ENCODE measurements at places on chromosomes 7 and 10.
A peak's percentile ranks its signal among the peaks of the same experiment; 100 is the strongest.

DNA sequence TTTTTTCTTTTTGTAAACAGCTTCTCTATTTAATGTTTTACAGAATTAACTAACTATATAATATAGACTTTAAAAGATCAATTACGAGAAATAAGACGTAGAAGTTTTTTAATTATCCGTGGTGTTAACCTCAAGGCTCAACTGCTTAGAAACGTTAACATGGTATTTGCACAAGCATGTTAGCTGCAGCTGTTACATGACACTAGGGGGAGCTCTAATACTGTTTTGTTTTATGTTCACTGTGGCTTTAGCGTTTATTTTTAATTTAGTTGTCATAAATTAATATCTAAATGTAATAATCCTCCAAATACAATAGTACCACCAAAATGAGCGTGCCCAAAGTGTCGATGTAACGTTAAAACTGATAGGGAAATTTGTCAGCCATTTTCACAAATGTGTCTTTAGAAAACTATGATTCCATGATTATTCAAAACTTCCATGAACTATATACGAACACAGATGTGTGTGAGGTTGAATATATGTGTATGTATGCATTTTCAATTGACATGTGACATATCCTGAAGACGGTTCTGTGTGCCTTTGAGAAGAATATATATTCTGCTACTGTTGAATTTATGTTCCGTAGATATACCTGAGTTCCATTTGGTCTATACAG is 828.8 kb upstream of the MBL2 start:
- DNase-seq: peak; percentile 30

DNA sequence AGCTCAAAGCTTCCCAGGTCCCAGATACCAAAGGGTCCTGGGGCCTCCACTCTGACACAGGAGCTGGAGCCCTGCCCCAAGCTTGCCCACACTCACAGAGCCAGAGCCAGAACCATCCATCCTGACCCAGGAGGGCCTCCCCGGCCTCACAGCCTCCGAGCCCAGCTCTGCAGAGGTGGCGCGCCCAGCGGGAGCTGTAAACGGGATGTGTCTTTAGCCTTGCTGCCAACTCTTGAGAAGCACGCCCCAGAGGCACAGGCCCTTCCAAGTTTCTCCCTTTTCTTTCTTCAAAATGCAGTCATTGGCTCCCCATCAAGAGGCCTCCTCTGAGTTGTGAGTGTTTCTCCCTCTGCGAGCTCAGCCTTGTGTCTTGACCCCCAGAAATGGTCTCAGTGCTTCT is 75.0 kb downstream of the PDGFA start:
- DNase-seq: no peak

DNA sequence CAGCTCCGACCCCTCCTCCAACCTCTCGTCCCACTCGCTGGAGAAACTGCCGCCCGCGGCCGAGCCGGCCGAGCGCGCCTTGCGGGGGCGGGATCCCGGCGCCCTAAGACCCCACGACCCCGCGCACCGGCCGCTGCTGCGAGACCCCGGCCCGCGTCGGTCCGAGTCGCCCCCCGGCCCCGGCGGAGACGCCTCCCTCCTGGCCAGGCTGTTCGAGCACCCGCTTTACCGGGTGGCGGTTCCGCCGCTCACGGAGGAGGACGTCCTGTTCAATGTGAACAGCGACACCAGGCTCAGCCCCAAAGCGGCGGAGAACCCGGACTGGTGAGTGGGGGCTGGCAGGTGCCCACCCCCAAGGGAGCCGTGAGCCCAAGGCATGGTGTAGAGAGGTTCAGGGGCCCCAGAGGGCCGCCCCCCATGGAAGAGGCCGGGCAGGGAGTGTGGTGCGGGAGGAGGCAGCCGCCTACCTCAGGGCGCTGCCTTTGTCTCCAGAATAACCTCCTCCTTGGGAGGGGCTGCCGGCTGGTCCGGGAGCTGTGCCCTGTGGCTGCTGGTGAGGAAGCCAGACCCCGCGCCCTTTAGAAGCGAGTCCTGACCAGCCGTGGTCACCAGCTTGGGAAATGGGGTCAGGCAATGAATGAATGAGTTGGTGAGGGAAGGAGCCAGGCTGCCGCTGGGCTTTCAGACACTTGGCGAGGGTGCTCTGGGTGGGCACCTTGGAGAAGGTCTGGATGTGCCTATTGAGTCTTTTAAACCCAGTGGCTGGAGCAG is 1.3 kb downstream of the FAM20C start:
- peak; percentile 34 for DNase-seq

DNA sequence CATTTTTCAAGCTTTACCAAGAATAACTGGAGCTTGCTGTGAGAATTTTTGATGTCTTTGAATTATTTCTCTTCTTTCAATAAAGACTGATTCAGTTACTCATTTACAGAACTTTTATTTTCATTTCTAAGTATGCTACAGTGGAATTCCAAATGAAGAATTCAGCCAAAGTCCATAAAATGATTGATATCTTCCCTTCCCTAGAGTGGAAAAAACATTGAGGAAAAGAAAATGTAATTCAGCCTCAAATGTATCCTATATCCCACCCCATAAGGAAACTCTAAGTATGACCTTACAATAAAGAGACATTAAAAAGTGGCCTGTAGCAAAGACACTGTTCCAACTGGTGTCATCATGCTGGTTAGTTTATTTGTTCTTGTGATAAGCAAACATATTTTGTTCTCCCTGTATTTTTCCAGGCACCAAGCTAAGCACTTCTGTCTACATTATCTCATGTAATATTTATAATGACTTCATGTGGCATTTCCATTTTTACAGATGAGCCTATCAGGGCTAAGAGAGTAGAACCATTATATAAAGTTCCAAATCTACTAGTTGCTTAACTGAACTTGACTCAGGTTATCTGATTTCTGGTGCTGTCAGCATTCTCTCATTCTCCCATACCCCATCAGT is 450.4 kb downstream of the NEBL start:
- DNase-seq: no peak

DNA sequence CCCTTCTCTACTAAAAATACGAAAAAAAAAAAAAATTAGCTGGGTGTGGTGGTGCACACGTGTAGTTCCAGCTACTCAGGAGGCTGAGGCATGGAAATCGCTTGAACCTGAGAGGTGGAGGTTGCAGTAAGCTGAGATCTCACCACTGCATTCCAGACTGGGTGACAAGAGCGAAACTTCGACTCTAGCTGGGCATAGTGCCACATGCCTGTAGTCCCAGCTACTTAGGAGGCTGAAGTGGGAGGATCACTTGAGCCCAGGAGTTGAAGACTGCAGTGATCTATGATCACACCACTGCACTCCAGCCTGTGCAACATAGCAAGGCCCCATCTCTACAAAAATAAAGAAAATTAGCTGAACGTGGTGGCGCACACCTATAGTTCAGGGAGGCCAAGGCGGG is 1.2 kb upstream of the SPACDR start:
- no peak for DNase-seq

GRCh38 chr10:32650246-32650655 is 204.3 kb downstream of the CCDC7 start:
- DNase-seq: no peak

GRCh38 chr10:73459683-73460314 is 26.4 kb upstream of the MSS51 start:
- DNase-seq: no peak

DNA sequence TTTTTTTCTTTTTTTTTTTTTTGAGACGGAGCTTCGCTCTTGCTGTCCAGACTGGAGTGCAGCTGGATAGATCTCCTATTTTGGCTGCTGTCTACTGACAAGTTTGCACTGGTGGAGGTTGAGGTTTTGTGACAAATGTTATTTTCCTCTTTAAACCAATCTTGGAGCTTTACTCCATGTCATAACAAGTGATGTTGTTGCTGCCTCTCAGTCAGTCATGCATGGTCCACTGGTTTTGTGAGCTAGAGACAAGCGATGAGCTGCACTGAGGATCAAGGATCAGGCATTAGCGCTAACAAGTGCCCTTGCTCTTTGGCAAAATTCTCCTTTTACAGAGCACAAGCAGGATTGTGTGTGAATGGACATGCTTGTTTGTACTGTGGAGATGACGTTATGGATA is 805 bp upstream of the WDFY4 start:
- DNase-seq: peak; percentile 18

DNA sequence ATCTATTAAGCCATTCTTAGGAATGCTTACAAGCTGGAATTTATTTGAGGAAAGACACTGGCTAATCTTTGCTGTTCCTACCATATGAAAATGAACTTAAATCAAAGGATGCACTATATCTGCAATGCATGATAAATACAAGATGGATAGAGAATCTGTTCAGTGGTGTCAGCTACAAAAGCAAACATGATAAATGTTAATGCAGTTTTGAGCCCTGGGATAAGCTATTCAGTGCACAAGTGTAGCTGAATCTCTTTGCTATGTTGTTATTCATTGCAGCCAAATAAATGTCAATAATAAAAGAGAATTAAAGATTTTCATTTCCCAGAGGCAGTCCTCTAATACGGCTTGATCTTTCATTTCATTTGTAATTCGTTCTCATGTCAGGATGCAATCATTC is 223.8 kb upstream of the KAT6B start:
- no peak for DNase-seq

DNA sequence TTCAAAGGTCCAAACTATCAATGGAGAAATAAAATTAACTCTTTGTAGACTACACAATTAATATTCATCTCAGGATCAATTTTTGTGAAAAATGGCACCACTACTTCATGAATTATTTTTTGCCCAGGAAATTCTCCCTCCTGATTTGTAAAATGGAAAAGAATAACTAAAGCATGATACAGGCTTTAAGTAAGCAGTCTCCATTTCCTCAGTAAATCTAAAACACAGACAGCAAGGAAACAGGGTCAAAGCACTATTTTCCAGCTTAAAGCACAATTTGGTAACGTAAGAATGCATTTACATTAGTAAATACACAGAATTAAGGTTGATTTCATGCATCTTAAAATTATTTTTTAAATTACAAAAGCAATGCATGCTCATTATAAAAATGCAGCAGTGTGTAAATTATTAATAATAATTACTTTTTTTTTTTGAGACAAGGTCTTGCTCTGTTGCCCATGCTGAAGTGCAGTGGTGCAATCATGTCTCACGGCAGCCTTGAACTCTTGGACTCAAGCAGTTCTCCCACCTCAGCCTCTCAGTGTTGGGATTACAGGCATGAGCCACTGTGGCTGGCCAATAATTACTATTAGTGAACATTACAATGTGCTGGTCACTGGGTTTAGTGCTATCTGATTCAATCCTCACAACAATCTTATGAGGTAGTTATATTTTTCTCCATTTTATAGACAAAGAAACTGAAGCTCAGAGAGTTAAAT is 26.1 kb upstream of the VCL start:
- no peak for DNase-seq

DNA sequence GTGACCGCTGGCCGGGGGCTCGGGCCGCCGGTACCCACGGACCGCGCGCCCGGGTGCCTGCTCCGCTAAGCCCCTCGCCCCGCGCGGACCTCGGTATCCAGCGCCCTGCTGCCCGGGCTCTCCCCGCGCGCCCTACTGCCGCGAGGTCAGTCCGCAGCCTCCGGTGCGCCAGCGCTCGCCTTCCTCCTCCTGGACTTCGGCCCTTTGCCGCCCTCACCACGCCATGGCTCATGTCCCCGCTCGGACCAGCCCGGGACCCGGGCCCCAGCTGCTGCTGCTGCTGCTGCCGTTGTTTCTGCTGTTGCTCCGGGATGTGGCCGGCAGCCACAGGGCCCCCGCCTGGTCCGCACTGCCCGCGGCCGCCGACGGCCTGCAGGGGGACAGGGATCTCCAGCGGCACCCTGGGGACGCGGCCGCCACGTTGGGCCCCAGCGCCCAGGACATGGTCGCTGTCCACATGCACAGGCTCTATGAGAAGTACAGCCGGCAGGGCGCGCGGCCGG is 483 bp downstream of the GDF10 start:
- DNase-seq: no peak

DNA sequence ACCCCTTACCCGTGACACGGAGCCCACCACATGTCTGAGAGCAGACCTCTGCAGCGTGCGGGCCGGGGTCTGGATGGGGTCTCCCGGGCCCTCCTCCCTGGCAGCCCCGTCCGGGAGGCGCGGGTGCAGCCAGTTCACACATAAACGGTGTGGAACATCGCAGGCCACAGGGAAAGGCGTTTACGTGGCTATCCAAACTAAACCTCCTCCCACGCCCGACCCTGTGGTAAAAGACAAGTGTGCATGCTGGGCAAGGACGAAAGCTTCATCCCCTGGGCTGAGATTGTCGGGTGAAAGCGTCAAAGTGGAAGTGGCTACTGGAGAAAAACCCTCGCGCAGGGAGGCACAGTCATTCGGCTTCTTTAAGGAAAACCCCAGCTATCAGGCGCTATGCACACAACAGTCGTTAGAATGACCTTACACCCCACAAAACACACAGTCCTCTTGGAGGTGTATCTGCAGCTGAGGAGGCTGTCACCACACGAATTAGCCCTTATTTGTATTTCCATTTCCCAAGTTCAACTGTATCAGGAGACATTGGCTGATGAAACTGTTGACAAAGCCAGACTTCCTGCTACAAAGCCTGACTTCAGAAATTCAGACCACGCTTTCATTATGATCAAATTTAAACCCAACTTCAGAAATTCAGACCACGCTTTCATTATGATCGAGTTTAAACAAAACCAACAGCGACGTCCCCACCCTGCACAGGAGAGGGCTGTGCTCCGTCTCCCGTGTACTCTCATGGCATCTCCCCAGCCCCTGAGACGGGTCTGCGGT is 15.3 kb downstream of the GPER1 start:
- DNase-seq: no peak

Measured in KBM-7 (cell line).